Neural crest cell (in vitro differentiated cells): ENCODE measurements at places on chromosomes 7 and 10.

GRCh38 chr10:116602648-116603400 lies 12.1 kb downstream of the PNLIPRP1 start:
- no peak for DNase-seq

DNA sequence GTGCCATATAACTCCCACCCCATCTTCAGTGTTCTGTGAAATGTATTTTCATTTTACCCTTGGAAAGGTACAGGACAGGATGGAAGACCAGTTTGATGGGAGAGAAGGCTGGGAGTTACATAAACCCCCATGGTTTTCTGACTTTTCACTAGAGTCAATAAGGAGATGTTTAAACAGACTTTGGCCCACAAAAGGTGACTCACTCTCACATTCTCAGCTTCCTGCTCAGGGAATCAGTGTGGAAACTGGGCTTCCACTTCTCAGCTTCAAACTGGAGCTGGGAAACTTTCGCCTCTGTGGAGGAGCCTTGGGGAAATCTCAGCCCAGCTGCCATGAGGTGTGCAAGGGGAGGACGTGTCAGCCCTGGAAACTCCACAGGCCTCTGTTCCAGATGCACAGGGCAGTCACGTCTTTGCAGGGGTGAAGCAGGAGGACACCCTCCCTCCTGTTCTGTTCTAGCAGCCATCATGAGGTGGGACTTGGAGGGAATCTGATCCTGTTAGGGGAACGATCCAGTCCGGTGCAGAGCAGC lies 560.5 kb upstream of the GALNT17 start:
- no peak for DNase-seq

DNA sequence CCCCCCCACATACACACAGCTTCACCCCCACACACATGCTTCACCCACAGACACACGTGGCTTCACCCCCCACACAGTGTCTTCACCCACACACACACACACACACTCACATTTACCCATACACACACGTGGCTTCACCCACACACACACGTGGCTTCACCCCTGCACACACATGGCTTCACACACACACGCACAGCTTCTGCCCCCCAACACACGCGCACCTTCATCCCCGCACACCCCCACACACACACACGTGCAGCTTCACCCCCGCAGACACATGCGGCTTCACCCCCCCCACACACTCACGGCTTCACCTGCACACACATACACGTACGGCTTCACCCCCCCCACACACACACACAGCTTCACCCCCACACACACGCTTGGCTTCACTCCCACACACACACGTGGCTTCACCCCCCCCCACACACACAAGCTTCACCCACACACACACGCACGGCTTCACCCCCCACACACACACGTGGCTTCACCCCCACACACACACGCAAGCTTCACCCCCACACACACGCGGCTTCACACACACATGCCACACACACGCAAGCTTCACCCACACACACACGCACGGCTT lies 82.4 kb downstream of the NKX6-2 start:
- DNase-seq, result no peak

- peak; percentile 84 for DNase-seq
Measured at GRCh38 chr7:1065585-1066241, 21.4 kb downstream of the GPR146 start.

- DNase-seq, result no peak
Measured at GRCh38 chr10:54587971-54588370, 213.1 kb downstream of the PCDH15 start.

DNA sequence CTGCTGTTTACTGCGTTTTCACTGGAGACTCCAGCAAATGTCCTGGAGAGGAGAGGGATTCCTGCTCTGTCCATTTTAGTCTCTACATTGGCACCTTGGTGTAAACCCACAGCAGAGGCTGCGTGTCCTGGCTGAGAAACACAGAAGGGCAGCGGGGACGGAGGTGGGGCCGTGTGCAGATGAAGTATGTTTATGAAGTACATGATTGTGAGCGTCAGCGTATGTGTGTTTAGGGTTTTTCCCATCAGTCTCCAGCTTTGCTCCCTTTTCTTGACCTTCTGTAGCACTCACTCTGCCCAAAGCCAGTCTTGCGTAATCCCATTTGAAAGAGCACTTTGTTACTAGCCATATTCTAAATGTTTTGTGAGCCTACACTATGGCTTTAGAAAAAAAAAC lies 750.7 kb upstream of the SORCS1 start:
- no peak for DNase-seq

GRCh38 chr10:78454123-78454645 lies 420.5 kb downstream of the RPS24 start:
- DNase-seq, result no peak

DNA sequence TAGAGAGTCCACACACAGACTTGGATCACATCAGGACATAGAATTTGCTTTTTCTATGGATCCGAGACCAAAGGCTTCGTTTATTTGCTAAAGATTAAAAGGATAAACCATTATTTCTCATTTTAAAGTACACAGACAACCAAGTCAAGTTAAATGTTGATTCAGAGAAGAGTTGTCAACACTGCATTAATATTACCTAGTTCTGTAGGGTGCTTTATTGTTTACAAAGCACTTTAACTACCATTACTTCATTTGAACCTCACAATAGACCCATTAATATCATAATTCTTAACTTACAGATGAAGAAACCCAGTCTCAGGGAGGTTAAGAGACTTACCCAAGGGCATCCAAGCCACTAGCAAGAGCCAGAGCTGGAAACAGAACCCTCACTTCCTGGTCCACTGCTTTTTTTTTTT lies 43.2 kb upstream of the GSAP start:
- no peak for DNase-seq

DNA sequence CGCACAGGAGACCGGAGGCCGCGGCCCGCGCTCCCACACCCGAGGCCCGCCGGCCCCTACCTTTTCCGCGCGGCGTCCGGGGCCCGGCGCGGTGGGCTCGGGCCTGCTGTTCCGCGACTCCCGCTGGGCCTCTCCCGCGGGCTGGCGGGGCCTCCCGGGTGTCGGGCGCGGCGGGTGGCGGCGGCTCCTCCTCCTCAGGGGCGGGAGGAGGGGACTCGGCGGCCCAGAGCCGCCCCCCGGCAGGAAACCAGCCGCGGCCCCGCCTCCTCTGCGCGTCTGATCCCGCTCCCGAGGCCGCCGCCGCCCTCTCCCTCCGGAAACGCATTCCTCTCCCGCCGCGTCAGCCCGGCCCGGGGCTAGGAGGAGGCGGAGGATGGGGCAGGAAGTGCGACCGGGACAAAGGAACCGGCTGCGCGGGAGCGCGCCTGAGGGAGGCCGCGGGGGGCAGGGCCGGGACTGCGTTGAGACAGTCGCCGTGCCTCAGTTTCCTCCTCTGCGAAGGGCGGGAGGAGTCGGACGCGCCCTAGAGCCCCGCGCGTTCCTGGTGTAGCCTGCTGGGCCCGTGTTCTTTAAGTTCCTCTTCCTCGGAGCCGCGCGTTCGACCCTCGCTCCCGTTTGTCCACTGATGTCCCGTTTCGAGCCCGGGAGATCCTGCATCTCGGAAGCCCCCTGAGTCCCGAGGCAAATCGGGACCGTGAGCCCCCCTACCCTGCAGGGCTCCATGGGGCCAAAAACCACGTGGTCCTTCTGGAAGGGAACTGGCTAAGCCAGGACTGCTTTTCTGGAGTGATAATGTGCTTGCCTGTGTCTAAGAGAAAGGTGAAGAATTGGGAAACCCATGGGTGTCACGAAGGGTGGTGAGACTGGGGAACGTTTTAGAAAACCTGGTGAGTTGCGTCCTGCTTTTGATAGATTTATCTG lies at the start of gene ITGB1:
TSS of gene ITGB1 (minus strand) at position 146 of the 921 bp plus-strand sequence. CDS start 22,672 bp downstream, outside the sequence.
- peak; percentile 94 for DNase-seq

GRCh38 chr10:31707093-31708039 lies 221.3 kb downstream of the ARHGAP12 start:
- DNase-seq, result peak; percentile 58

GRCh38 chr10:35640951-35641675 lies 983 bp downstream of the FZD8 start:
- peak; percentile 62 for DNase-seq

GRCh38 chr10:132588301-132589013 lies 50.9 kb downstream of the INPP5A start:
- no peak for DNase-seq

DNA sequence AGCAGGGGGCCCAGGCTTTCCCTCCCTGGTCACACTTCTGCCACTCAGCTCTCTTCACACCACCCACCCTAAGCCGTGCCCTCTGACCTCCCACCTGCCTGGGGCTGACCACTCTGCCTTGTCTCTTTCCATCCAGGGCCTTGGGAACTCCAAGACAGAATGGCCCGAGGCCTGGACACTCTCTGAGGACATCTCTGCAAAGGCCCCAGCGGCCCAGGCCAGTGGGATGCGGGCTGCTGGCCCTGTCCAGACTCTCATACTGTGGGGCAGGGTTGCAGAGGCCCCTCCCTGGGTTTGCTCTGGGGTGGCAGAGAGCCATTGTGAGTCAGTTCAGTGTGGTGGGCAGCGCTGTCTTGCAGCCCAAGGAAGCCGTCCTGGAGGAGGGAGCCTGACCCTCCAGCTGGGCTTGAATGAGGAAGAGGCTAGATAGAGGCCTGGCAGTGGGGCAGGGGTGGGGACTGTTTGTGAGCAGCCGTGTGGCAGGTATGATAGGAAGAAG lies 39.9 kb upstream of the RABGEF1 start:
- DNase-seq, result no peak

DNA sequence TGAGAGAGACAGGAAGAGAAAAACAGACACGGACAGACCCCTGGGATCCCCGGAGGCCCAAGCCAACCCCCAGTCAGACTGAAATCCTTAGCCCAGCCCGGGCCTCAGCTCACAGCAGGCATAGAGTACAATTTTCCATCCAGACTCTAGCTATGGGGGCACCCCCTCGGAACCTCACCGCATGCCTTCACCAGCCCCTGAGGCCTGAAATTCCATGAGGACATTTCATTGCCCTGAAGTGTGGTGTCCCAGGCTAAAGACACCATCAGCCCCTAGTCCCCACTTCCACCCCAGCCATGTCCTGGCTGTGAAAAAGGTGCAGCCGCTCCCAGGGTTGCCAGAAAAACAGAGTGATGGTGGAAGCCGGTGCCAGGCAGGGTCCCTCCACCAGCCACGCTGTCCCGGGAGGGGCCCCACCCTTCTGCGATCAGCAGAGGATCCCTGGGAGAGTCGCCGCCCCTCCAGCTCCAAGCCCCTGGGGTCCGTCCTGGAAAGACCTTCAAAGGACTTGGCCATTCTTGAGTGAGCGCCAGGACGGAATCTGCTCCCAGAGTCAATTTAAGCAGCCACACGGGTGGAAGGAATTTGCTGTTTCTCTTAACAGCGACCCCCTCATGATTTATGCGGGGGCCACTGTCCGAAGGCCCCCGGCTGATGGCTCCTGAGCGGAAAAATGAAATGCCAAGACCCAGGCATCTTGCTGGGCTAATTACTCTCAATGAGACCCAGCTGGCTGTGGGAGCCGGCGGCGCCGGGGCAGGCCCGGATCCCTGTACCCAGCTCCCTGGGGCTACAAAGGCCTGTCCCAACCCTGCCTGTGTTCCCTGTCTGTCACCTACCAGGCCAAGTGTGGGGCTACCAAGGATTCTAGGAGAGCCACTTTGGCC lies 23.2 kb downstream of the MYL10 start:
- no peak for DNase-seq

DNA sequence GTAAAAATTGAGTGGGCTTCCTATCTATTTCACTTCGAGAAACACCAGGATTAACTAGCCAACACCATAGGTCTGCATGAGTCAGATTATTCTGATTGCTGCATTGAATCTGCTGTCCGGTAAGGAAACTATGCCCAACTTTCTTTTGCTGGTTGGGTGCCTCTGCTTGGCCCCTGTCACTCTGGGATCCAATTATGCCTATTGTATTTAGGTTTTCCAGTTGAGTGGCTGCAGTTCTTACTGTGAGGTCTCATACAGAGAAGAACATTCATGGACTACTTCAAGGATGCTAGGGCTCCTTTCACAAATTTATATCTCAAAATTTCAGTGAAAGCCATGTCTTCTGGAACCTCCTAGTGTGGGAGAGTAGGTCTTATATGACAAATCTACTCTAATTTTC lies 215.1 kb upstream of the SORCS1 start:
- no peak for DNase-seq
